ENCODE measurements at places on chromosomes 5 and 9.

DNA sequence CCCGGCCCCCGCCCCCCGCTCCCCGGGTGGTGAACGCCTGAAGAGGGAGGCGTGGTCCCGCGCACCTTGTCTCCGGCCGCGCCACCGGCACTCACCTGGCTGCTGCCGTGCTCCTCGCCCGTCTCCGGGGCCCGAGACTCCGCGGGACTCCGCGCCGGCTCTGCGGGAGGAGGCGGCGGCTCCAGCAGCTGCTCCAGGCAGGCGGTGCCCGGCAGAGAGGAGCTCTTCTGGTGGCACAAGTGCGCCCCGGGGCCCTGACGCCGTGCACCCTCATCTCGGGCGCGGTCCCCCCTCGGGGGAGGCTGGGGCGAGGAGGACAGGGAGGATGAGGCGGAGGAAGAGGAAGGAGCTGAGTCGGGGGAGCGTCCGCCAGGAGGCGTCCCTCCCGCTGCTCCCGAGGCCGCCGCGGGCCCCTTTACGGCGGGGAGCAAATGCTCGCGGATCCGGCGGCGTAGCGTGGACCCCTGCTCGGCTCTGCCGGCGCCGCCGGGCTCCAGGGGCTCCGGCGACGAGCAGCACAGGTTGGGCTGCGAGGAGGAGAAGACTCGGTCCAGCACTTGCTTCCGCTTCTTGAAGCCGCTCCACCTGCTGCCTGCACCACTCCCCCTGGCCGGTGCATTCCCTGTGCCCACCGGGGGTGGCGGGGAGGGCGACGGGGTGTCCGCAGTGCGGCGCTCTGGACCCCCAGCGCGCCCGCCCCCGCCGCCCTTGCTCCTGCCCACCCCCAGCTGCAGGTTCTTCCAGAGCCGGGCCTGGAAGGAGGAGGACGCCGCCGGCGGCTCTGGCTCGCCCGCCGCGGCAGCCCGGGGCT is 928 bp downstream of the MCTP1 start:
- no peak for DNase-seq

DNA sequence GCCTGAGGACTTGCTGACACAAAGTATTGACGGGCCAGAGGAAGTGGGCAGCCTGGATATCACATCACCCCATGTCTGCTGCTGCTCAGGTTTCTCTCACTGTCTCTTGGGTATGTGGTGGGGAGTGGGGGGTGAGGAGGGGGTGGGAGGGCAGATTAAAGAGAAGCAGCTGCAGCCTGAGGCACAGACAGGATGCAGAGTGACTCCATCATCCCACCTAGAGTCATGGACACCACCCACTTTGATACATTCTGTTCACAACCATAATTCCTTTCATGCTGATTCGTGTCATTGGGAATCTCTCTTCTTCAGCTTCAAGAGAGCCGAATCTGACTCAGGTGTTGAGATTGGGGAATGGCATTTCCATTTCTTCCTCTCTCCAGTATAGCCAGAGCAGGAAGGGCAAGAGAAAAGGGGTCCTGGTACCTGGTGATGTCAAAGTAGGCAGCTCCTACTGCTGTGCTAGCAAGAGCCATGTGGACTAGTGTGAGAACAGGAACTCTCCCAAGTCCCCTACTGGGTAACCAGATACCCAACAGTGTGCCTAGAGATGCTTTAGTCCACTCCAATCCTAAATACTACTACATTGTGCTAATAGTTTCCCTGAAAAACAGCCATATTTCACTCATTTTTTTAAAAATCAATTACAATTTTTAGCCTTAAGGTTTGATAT is 22.4 kb downstream of the GRAMD2B start:
- DNase-seq, result no peak

- no peak for DNase-seq
These were observed 189.7 kb downstream of the DAB2IP start for GRCh38 chr9:121840838-121841760.

- DNase-seq, result no peak
These were observed 355.0 kb downstream of the EBF1 start for GRCh38 chr5:158744680-158745079.

DNA sequence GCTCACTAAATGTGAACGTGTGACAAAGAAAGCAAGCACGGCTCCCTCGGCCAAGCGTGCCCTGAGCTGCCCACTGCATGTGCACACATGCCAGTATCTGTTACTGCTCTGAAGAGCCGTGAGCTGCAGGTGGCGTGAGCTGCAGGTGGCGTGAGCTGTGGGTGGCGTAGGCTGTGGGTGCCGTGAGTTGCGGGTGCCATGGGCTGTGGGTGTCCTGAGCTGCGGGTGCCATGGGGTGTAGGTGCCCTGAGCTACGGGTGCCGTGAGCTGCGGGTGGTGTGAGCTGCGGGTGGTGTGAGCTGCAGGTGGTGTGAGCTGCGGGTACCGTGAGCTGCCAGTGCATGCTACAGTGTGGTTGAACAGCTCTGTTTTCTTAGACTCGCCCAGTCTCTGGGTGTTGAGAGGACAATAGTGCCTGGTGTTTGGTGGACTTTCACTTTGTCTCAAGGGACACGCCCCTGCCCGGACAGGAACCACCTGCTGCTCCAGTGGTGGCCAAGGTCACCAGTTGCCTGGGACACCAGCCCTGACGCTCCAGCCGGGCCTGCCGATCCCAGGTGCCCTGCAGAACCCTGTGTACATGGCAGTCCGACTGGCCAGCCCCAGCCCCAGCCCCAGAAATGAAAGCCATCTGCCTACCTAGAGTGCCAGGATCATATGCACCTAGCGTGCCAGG is 6.7 kb downstream of the CCDC187 start:
- DNase-seq, result no peak

DNA sequence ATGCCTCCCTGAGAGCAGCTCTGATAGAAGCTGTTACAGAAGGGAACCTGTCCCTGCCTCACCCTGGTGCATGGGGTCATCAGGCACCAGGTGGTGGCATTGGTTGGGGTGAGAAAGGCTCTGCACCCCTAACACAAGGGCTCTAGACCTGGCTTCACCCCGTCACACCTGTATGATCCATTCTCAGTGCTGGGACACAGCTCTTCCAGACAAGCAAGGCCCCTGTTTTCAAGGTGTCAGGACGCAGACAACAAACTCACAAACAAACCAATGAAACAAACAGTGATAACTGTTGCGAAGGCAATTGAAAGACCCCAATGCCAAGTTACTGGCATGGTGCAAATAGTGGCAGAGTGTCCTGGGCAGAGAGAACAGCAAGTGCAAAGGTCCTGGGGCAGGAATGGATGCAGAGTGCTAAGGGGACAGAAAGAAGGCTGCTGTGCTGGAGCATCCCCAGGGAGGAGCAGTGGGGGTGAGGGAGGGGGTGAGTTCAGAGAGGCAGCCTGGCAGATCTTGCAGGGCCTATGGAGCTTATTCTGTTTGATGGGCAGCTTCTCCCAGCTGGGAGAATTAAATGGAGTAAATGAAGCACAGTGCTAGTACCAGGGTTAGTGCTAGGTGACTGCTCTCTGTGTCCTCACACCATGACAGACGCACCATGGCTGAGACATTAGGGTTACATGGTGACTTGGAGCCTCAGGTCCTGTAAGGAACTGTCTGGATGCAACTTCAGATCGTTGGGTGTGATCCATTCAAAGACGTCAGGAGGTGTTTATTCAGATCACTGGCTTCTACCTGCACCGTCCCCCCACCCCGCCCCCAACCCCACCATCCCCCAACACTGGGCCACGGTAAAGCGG is 67.9 kb upstream of the UNC5A start:
- no peak for DNase-seq

DNA sequence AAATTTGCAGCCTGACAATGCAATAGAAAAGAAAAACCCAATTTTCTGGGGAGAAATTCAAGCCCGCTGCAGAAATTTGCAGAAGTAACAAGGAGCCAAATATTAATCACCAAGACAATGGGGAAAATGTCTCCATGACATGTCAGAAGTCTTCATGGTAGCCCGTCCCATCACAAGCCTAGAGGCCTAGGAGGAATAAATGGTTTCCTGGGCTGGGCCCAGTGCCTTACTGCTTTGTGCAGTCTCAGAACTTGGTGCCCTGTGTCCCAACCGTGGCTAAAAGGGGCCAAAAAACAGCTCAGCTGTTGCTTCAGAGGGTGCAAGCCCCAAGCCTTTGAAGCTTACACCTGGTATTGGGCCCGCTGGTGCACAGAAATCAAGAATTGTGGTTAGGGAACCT is 23.6 kb upstream of the EGFLAM start:
- DNase-seq, result no peak

DNA sequence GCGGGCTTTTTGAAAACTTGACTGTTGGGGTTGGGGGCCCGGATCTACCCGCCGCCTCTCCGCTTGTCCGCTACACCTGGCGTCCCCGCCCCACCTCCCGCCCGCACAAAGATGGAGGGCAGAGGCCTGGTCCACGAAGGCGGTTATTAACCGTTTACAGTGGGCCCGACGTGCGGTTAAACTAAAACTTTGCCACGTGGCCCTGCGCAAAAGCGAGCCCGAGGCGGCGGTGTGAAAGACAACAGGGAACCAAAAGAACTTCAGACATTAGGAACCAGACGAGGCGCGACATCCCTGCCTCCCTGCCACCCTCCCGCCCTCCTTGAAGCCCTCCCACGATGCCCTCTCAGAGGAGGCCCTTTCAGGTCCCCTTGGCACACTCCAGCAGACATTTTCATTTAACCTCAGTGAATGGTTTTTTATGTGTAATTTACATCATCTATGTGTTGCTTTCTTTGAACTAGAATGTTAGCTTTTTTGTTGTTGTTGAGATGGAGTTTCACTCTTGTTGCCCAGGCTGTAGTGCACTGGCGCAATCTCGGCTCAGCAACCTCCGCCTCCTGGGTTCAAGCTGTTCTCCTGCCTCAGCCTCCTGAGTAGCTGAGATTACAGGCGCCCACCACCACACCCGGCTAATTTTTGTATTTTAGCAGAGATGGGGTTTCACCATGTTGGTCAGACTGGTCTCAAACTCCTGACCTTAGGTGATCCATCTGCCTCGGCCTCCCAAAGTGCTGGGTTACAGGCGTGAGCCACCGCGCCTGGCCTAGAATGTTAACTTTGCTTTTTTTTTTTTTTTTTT is 999 bp upstream of the HNRNPA0 start:
- no peak for DNase-seq

- DNase-seq, result no peak
These were observed 32.0 kb downstream of the TJP2 start for GRCh38 chr9:69206047-69206446.

GRCh38 chr5:54548565-54548964 is 31.0 kb downstream of the SNX18 start:
- DNase-seq, result no peak

DNA sequence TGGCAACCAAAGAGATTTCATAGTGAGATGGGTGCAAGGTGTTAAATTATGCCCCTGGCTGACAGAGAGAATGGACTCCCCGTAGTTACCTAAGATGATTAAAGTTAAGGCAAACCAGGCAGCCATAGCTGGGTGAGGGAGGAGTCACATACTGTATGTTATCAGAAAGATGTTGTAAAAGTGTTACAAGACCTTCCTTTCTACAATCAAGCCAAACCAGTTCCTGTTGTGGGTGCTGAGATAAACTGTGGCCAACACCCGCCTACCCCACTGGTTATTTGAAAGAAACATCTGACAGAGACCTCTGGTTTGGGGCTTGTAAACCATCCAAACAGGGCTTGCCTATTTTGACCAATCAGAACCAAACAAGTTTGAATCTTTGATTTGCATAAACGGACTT is 684.7 kb upstream of the NUDT12 start:
- DNase-seq, result no peak

DNA sequence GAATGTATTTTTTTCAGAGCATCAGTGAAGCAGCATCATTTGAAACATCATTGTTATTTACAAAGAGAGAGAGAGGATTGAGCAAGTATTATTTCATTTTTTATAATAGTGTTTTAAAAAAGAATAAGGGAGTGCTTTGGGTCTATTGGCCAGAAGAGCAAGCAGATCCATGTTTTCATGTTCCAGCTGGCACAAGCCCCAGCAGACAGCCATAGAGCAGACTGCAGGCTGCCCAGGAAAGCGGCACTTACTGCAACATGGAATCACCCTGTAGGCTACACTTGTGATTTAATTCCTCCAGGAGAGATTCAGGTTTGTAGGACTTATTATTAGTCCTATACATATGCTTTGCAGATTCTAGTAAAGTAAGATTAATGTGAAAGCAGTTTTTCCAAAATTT is 407.0 kb upstream of the GRAMD2B start:
- peak; percentile 3 for DNase-seq

- no peak for DNase-seq
These were observed 77.7 kb downstream of the TMEM174 start for GRCh38 chr5:73250645-73251044.

- DNase-seq, result no peak
These were observed 229.3 kb downstream of the GOLPH3 start for GRCh38 chr5:31944684-31945445.

DNA sequence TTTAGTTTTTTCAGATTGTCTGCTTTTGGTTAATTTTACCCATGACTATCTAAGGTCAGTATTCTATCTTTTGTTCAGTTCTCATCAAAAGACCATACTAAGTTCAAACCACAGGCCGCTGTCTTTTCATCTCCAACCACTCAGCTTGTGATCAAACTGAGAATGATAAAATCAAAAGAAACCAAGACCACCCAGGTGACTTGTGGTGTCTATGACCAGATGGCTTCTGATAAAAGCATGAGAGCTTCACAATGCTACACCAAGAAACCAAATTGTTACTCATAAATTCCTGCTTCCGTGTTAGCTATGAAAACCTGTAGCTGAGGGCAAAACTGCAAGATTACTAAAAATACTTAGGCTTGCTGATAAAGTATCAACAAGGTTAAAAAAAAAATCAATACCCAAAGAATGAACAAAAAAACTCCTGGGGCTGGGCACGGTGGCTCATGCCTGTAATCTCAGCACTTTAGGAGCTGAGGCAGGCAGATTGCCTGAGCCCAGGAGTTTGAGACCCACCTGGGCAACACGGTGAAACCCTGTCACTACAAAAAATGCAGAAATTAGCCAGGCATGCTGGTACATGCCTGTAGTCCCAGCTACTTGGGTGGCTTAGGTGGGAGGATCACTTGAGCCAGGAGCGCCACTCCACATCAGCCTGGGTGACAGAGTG is 25.8 kb upstream of the GPX8 start:
- no peak for DNase-seq

DNA sequence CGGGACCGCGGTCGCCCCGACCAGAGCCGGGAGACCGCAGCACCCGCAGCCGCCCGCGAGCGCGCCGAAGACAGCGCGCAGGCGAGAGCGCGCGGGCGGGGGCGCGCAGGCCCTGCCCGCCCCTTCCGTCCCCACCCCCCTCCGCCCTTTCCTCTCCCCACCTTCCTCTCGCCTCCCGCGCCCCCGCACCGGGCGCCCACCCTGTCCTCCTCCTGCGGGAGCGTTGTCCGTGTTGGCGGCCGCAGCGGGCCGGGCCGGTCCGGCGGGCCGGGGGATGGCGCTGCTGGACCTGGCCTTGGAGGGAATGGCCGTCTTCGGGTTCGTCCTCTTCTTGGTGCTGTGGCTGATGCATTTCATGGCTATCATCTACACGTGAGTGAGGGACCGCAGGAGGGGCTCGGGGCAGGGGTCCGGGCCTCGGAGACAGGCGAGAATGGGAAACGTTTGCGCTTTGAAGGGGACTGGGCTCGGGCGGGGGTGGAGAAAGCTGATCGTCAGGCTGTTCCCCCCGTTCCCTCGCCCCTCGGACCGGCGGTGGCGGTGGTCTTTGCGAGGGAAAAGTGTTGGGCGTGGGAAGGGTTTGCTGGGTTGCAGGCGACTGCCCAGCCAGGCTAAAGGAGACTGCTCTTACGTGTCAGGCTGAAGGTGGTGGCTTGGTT is 457 bp downstream of the UGCG start:
- no peak for DNase-seq

- no peak for DNase-seq
These were observed 63.2 kb upstream of the COL15A1 start for GRCh38 chr9:98880311-98881015.

Measured in anterior cingulate cortex (tissue), 58 donors.